Activated CD4-positive, alpha-beta T cell treated with anti-CD3 and anti-CD28 coated beads for 48 hours (primary cell): ENCODE measurements at places on chromosomes 5 and 9.

DNA sequence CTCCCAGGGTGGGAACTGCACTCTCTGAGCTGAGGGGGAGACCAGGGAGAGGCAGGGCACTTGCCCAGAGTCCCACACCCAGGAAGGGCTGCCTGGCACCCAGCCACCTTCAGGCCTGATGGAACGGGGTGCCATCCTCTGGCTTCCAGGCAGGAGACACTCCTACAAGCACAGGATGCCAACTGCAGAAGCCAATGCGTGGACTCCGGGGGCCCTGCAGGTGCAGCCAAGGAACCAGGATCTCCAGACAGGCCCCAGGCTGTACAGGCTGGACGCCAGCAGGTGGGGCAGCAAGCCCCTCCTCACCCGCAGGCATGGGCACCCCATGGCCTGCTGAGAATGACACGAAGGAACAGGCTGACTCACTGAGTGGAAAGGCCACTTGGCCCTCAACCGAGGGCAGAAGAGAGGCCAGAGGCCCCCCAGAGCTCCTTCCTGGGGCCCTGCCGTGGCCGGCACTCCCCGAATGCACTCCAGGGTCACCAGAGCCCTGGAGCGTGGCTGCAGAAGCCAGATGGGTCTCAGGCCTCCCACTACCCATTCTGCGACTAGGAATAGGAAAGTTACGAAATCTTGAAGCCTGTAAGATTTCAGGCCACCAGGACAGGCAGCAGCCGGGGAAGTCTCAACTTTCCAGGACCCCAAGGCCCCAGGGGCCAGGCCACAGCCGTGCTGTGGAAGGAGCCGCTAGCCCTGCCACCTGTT, 15.7 kb downstream of the NACC2 start:
- DNase-seq: no peak

- DNase-seq: peak; percentile 19
Observed at GRCh38 chr5:157747766-157748700, 4.5 kb downstream of the LSM11 start.

GRCh38 chr5:125410537-125411070, 664.2 kb upstream of the ZNF608 start:
- DNase-seq: no peak

DNA sequence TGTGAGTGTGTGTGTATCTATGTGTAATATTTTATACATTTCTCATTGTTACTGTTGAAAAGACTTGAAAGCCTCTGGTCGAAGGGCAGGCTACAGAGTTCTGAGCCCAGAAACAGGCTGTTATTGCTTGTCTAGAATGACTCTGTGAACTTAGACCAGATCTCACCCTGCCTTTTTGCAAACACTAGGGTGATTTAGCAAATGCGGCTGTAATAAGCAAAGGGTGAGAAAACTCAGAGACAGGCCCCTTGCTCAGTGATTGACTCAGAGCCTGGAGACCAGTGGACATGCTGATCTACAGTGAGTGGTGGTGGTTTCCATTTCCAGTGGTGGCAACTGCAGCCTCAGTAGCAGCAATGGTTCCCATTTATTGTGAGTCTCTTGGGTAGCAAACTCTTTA, 183.7 kb downstream of the ATP10B start:
- DNase-seq: no peak

DNA sequence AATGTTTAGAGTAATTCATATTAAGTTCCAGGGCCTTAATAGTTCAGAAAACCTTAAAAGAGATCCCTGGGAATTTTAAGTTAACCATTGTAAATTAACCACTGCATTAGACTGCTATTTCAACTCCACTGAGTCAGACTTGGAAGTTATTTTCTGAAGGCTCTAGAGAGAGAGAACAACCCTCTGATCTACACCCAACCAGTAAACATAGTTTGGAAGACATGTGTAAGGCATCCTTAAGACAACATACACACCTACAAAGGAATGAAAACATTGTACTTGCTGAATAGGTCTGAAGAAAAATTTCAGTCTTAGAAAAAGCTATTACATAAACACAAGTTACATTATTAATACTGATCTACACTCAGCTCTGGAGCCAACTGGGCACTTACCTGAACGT, 158.2 kb upstream of the FST start:
- DNase-seq: no peak

- no peak for DNase-seq
Observed at GRCh38 chr5:75457691-75458090, 53.7 kb downstream of the CERT1 start.

DNA sequence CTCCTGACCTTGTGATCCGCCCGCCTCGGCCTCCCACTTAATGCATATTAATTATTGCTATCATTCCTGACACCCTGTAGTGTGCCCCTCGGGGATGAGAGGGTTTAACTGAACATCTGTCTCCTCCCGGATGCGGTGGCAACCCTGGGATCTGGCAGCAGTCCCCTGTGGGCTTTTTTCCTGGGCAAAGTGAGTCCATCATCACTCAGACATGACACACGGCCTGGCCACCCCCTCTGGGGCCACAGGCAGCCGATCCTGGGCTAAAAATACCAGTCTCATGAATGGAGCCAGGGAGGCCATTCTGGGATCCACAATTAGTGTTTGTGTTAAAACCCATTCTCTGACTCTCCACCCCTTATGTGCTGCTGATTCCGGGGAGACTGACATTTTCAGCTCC, 161.2 kb downstream of the RGS3 start:
- no peak for DNase-seq

DNA sequence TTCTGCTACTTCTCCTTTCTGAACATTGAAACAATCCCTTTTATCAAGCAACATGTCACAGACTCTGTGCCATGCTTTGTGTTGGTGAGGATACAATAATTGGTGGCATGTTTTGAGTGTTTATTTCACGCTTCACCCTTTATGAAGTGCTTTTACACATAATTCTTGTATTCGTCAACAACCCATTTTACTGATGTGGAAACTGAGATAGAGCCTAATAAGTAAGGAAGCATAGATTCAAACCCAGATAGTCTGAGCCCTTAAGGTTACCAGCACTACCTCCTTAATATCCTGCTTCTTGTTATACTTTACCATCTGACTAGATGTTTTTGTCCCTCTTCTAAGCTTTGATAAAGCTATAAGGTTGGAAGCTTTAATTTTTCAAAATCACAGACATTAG, 49.3 kb upstream of the TTC23L start:
- DNase-seq: no peak

DNA sequence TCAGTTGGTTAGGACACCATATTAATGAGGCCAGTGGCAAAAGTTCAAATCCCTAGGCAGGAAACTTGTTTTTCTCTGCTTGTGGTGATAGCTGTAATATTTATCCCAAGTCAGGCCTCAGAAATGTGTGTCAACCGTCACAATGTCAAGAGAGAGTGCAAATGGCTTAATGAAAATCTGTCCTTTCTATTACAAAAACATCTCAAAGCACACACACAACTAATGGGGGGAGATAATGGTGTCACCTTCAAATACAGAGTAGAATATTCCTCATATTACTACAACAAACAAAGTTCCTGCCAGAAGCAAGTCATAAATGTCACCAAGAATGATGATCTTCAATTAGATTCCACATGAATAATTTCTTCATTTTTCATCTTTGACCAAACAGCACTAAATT, 127.2 kb upstream of the MARCHF11 start:
- DNase-seq: no peak

- DNase-seq: no peak
Observed at GRCh38 chr5:92836855-92837755, 743.9 kb downstream of the NR2F1-AS1 start.

- peak; percentile 9 for DNase-seq
Observed at GRCh38 chr9:38227656-38228055, 158.6 kb upstream of the SHB start.

DNA sequence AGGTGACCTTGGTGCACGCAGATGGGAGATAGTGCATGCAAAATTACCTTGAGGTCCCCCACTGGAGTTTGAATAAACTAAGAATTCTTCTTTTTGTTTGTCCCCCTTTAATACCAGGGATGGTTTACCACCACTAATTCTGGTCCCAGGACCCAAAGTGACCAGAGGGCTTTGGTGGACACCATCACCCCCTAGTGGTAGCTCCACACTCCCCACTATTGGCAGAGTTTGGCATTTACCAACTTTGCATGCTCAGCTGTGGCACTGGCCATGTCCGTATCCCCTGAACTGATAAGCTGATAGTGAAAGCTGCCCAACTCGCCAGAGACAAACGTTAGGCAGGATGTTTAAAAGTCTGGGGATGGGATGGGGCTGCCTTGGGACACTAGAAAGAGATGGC, 3.3 kb downstream of the ASTN2 start:
- peak; percentile 4 for DNase-seq
